ENCODE measurements at places on chromosomes 11 and 22.

DNA sequence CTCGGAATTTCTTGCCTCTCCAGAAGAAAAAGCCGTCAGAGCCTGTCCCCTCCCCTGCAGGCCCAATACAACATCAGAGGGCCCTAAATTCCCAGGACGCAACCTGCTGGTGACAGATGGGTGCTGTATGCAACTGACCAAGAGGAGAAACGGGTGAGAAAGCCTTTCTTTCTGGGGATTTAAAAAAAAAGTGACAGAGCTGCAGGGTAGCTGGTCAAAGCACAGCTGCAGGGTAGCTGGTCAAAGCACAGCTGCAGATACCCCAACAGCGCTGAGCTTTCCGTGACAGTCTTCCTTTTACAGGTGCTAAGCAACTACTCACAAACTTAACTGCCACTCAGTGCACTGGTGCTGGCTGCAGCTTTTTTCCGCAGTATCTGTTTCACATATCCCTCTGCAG lies 17.8 kb downstream of the AP1B1 start:
- DNase-seq = no peak

DNA sequence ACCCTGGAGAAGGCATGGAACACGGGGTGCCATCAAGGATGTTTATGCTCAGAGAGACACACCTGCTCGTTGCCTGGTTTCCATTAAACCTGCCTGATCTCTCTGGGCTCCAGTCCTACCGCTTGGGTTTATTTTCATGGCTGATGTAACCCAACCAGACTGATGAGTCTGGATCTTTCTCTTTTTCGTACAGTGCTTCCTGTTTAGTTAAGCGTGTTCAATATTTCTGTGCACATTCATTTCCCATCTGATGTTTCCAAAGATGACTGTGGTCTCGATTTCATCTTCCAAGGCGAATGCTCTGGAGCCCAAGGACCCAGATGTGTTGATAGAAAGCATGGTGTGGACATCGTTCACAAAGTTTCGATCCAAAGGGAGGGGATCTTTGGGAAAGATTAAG lies 84.3 kb downstream of the SNX19 start:
- DNase-seq = no peak

DNA sequence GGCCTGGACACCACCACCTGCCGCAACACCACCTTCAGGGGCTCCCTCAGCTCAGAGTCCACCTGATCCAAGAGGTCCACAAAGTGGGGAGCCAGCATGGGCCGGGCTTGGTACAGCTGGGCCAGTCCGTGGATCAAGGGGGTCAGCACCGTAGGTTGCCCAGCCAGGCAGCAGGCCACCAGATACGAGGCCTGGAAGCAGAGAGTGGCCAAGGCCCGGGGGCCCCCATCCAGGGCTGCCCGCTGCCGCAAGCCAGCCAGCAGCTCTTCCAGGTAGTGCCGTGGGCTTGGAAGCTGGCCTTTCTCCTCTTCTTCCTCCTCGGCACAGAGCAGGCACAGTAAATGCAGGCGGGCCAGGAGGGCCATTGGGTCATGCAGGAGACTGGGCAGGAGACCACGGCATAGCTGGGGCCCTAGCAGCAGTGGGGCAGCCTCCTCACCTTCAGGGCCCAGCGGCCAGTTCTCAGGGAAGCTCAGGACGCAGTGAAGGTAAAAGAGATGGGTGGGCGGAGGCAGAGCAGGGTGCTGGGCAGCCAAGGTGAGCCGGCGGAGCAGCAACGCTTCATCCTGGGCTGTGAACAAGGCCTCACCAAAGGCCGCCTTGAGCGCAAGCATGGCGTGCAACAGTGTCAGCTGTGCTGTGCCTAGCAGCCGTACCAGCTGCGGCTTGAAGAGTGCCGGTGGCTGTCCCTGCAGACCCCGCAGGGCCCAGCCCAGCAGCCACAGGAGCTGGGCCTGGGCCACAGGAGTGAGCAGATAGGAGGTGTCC lies 1.7 kb downstream of the AP5B1 start:
- DNase-seq = no peak

- DNase-seq = no peak
These were observed 857 bp downstream of the ARCN1 start for GRCh38 chr11:118572981-118573550.

- DNase-seq = no peak
These were observed 589.0 kb downstream of the OPCML start for GRCh38 chr11:132943357-132943705.
